Mononuclear cell (primary cell): ENCODE measurements at places on chromosomes 5 and 9. TPM values are rescaled to one million over a fixed set of nuclear protein-coding genes. Genes with fewer than 3 reads are reported as not detected.

PRRX2 gene
- not detected for total RNA-seq

GARIN3 gene
- not detected for total RNA-seq

ISL1 gene
- total RNA-seq = not detected

MPDZ gene
- 1.3 TPM for total RNA-seq

SLC6A3 gene
- not detected for total RNA-seq

FOXD4L5 gene
- total RNA-seq = under 0.01 TPM

SAXO1 gene
- total RNA-seq = 0.10 TPM

POLR3G gene
- 1.0 TPM for total RNA-seq

AHRR gene
- total RNA-seq = 0.31 TPM

ZMYND19 gene
- 1.4 TPM for total RNA-seq

PCDHB2 gene
- 0.10 TPM for total RNA-seq
